ENCODE measurements at places on chromosomes 1 and 21.

GRCh38 chr1:204409836-204410687 lies 1.6 kb downstream of the PPP1R15B start:
- no peak for DNase-seq

DNA sequence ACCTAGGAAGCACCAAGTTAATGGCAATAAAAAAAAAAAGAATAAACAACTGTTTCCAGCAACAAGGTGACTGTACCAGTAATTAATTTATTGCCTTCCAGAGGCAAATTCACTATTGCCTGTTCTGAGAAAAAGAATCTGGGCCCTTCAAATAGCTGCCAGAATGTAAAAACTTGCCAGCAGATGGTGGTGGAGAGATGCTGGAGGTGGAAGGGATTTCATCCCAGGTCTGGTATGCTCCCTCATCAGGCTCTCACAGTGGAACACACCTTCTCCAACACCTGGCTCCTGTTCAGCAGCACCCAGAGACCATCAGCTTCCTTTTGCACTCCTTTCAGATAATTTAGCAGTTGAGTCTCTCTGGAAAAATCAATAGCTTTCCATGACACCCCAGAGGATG lies 792.9 kb upstream of the ADAMTS5 start:
- DNase-seq: no peak

GRCh38 chr1:216502528-216503162 lies 79.4 kb upstream of the USH2A start:
- DNase-seq: no peak

GRCh38 chr1:30705698-30706097 lies 17.7 kb downstream of the MATN1 start:
- DNase-seq: no peak

DNA sequence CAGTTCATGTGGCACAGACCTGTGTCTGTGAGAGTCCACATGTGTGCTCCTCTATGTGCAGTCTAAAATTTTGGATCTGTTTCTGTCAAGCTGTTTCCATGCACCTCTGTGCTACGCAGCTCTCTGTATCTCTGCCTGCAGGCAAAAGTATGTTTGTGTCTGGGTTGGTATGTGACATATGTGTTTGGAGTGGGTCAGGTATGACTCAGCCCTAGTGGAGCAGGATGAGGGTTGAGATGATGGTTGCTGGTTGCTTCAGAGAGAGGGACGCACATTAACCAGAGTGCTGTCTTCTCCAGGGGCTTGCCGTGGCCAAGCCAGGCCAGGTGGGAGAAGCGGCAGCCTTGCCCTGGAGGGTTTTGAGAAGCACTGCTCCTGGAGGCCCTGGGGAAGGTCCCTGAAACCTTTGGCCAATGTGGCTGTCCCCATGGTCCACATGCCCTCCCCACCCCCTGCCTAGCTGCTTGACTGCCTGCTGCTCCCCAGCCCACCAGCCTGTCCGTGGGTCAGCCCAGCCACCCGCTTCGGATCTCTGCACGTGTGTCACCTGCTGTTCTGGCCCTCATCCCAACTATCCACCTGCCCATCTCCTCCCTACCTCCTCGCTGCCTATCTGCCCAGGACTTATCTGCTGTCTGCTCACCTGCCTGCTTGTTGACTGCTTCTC lies 4.1 kb upstream of the EVA1B start:
- DNase-seq: no peak
